ENCODE measurements at places on chromosomes 2 and 18. TPM values are rescaled to one million over a fixed set of nuclear protein-coding genes. Genes with fewer than 3 reads are reported as not detected.

The TIGD1 gene
- total RNA-seq, result 1.4 TPM

The GPR35 gene
- 0.33 TPM for total RNA-seq

The RAB31 gene
- 33.3 TPM for total RNA-seq

The ALPG gene
- not detected for total RNA-seq

The ZNF385B gene
- total RNA-seq, result not detected

The HK2 gene
- 9.8 TPM for total RNA-seq

The TUBA3D gene
- not detected for total RNA-seq

The UGT1A10 gene
- total RNA-seq, result not detected

The CREG2 gene
- total RNA-seq, result 2.8 TPM

The NAT8 gene
- not detected for total RNA-seq

The VRK2 gene
- total RNA-seq, result 7.1 TPM

The HAAO gene
- total RNA-seq, result 1.9 TPM

The POTEC gene
- not detected for total RNA-seq
